ENCODE measurements at places on chromosomes 3 and 15.

GRCh38 chr3:62870321-62870720 is 4.9 kb downstream of the CADPS start:
- no peak for DNase-seq

GRCh38 chr15:82677720-82678323 is 30.7 kb upstream of the CPEB1 start:
- DNase-seq = no peak

DNA sequence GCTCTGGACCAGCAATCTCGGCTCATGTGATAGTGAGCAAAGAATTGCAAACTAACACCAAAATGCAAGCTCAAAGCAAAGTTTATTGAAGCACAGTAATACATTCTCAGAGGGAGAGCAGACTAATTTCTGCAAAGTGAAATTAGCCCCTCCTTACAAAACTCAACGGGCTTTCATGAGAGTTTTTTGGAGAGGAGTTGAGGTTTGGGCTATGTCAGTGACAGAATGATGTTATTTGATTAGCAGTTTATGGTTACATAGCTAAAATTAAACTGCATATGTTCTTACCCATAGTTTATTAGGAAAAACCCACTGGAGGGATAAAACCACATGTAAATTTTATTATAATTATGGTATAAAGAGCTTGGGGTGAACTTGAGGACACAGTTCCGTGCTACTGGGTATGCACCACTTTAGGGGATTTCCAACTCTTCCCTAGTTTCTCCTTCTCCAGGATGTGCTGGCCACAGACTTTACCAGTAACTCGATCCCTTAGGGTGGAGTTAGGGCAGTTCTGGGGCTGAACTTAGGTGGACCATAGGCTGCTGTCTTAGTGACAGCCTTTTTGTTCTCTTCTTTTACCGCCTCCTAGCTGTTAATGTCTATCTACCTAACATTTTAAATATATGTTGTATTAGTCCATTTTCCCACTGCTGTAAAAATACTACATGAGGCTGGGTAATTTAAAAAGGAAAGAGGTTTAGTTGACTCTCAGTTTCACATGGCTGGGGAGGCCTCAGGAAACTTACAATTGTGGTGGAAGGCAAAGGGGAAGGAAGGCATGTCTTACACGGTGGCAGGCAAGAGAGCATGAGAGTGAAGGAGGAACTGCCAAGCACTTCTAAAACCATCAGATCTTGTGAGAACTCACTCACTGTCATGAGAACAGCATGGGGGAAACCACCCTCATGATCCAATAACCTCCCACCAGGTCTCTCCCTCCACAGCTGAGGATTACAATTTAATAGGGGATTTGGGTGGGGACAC is 8.9 kb upstream of the AADACL2 start:
- DNase-seq = no peak

GRCh38 chr3:171459137-171459941 is 866 bp downstream of the TNIK start:
- DNase-seq = peak; percentile 57

DNA sequence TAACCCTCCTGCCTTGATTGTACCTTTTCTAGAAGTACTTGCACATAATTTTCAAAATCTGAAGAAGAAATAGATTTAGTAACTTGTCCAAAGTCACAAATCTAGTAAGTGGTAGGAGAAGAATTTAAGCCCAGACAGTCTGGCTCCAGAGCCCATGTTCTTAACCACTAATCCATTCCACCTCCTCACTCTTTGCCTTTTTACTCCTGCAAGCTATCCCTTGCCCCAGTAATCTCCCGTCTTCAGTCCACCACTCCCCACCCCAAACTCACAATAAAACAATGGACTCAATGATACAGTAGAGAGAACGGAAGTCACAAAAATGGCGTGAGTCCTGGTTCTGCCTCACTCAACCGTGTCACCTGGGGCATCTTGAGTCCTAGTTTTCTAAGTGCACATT is 48.7 kb downstream of the SETMAR start:
- DNase-seq = no peak
